ENCODE measurements at places on chromosomes 2 and 18.

- peak; percentile 79 for DNase-seq
Observed at GRCh38 chr2:238097988-238098871, 1.9 kb upstream of the ESPNL start.

DNA sequence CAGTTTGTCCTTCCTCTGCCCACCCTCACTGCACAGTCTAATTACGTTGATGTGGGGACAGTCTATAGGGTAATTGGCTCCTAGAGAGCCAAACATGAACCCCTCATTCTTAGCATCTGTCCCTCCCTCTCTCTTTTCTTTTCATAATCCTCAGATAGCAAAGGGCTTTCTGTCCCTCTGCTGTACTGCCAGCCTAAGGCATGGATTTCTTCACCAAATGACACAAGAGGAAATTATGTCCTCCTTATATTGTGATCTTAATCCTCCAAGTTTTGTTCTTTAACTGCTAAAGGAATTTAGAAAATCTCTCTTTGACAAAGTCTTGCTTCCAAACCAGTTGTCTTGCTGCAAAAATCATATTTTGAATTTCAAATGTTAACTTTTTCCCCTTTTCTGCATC is 18.5 kb downstream of the ANTXR1 start:
- DNase-seq = no peak

DNA sequence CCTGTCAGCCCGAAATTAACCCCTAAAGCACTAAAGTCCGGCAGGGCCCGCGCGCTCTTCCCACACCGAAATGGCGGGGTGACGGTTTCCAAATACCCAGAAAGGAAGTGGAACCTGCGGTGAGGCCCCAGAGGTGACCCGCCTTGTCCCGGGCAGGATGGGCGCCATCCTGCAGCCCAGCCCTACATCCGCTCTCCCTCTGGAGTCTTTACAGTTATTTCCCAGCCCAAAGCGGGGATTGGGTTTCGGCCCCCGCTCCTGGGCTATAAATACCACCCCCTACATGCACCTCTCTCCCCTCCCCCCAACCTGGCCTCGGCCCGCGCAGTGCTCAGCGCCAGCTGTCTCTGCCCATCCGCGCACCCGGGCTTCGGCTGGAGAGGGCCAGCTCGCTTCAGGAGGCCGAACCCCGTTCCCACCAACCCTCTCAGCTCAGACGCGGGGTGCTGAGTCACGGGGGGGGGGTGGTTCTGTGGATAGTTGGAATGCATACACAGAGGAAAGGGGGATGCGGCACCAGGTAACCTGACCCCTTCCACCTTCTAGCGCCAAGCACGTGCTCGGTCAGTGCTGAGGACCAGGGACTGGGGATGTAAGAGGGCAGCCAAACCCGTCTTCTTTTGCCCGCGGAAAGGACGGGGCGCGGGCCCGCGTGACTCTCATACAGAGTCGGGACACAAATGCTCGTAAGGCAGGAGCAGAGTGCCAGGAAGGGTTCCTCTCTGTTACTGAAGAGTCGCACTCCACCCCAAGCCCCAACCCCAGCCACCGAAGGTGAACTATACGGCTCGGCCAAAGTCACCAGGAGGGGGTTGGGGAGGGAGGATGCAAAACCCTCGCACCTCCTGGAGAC is at the start of gene TUBA4B:
Gene TUBA4B (plus strand): TSS at position 344 of the 853 bp plus-strand sequence. CDS start 165 bp downstream, at position 509.
- DNase-seq = no peak

DNA sequence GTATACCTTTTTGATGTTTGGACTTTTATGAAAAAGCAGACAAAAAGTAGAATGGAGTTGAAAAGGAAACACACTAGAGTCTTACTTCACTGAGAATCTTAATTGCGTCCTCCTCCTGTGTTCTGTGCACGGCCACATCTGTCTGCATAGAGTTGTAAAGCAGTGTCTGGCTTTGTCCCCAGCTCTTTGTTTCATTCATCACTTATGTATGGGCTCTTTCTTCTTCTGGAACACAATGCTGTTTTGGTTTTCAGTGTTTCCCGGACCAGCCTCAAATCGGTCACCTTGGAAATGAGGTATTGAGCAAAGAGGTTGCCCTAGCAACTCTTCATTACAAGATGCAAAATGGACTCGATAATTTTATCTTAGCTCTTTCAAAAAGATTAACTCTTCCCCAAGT is 104.3 kb upstream of the CNGA3 start:
- DNase-seq = no peak

DNA sequence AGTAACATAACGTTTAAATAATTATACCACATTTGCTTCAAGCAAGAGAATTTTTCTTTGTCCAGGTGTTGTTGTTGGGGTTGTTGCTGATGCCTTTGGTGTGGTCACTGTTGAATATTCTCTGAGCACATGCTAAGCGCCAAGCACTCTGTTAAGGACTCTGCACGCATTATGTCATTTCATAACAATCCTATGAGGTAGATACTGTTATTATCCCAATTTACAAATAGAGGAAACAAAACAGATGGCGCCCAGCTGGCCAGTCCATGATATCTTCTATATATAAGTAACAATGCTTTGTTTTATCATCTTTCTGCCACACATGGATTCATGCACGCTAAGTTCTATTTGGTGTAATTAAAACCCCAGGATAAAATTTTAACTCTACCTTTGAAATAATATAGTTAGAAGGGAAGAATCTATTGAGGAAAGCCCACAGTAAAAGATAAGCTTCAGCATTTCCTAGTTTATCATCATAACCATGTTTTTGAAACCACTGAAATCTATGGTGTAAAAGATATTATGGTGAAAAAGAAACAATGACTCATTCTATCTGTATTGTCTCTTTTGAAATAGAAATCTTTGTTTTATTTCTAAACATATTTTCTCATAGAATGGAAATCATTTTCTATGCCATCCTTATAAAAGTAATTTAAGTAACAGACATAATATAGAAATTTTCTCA is 199.7 kb downstream of the PID1 start:
- DNase-seq = no peak
